ENCODE measurements at places on chromosomes 13 and 19.
A peak's percentile ranks its signal among the peaks of the same experiment; 100 is the strongest.

DNA sequence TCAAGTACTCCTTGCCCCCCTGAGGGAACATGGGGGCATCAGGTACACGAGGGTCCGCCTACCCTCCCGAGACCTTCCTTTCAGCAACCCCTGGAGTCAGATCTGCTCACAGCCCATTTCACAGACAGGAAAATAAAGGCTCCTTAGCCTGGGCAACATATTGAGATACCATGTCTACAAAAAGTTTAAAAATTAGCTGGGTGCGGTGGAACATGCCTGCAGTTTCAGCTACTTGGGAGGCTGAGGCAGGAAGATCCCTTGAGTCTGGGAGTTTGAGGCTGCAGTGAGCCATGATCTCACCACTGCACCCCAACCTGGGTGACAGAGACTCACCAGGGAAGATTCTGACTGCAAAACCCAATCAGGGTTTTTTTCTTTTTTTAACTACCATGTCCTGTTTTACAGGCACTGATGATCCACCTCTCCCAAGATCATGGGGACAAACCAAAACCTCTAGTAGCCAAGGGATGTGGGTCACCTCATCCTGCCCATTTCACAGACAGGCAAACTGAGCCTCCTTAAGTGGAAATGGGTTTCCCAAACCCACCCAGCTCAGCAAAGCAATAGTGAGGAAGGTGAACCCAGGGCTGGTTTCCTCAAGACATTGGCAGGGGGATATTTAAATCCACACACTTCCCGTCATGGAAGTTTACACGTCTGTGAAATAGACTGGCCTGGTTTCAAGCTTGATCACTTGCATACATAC is 6.4 kb upstream of the CDKN2D start:
- no peak overlapping the region for H3K4me3 ChIP-seq
- peaks cover 8% of the 10 kb centered on the region for H3K4me1 ChIP-seq
- DNase-seq: no peak
- H3K27ac ChIP-seq: no peak overlapping the region
- no peaks in the 10 kb centered on the region for H3K36me3 ChIP-seq

DNA sequence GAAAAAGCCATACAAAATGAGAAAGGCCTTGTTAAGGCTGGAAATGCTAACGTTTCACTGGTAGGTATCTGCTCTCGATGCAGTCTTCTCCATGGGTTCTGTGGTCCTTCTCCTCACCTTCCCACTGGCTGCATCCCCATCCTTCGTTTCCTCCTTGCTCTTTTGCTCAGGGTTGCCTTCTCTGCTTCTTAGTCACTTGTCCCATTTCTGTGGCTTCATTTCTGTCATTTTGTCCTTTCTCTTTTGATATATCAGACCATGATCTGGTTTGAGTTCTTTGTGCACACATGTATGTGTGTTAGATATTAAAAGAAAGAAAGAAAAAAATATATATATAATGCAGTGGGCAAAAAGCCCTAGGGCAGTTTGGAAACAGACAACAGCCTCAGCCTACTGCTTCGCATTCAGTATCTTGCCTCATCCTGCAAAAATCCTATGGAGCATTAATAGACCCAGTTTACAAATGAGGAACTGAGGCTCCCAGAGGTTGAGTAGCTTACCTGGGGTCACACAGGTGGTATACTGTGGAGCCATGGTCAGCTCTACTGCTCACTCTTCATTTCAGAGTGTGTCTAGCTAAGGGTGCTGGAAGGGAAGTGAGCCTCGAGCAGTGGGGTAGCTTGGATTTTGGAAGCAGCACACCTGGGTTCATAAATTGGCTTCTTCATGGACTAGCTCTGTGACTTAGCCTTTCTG is 57.6 kb upstream of the MEDAG start:
- no peak for DNase-seq
- H3K4me1 ChIP-seq: peaks cover 7% of the 10 kb centered on the region
- no peaks in the 10 kb centered on the region for H3K36me3 ChIP-seq
- peak overlapping the region; percentile 72 for H3K27ac ChIP-seq
- H3K27me3 ChIP-seq: no peaks in the 10 kb centered on the region

GRCh38 chr19:40139533-40140287 is 49.0 kb upstream of the ZNF780A start:
- no peaks in the 10 kb centered on the region for H3K4me1 ChIP-seq
- H3K4me3 ChIP-seq: no peak overlapping the region
- H3K36me3 ChIP-seq: no peaks in the 10 kb centered on the region

GRCh38 chr13:74910415-74910814 is 571.6 kb downstream of the TBC1D4 start:
- H3K36me3 ChIP-seq: no peaks in the 10 kb centered on the region
- DNase-seq: no peak
- H3K4me3 ChIP-seq: no peak overlapping the region

GRCh38 chr13:39688699-39689405 is 33.4 kb downstream of the COG6 start:
- no peaks in the 10 kb centered on the region for H3K27me3 ChIP-seq
- no peak for DNase-seq
- no peaks in the 10 kb centered on the region for H3K36me3 ChIP-seq

DNA sequence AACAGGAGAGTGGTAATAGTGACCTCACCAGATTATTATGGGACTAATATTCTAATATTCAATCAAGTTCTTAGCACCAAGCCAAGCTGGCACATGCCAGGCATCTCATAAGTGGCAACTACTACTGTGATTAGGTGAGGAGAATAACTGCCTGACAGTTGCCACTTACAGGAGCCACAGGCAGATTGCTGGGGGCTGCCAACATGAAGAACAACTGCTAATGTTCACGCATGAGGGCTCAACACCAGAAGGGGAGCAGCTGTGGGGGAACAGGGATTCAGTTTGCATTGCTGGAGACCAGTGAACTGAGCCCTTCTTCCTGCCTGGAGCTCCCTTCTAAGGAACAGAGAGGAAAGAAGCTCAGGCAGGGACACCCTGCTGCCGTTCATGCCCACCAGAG is 504.5 kb downstream of the FOXO1 start:
- H3K4me3 ChIP-seq: no peak overlapping the region
- no peak overlapping the region for H3K27ac ChIP-seq
- no peaks in the 10 kb centered on the region for H3K36me3 ChIP-seq
- no peak for DNase-seq
- peaks cover 6% of the 10 kb centered on the region for H3K4me1 ChIP-seq

- peaks cover 6% of the 10 kb centered on the region for H3K36me3 ChIP-seq
- no peaks in the 10 kb centered on the region for H3K27me3 ChIP-seq
- H3K4me1 ChIP-seq: no peaks in the 10 kb centered on the region
- DNase-seq: no peak
- H3K4me3 ChIP-seq: no peak overlapping the region
Observed at GRCh38 chr13:48478391-48478790, 54.5 kb downstream of the RCBTB2 start.

GRCh38 chr19:16325161-16325527 is 518 bp downstream of the KLF2 start:
- peaks cover 42% of the 10 kb centered on the region for H3K4me1 ChIP-seq
- DNase-seq: no peak
- peak overlapping the region; percentile 85 for H3K4me3 ChIP-seq
- H3K27me3 ChIP-seq: no peaks in the 10 kb centered on the region
- H3K36me3 ChIP-seq: no peaks in the 10 kb centered on the region
- H3K27ac ChIP-seq: peak overlapping the region; percentile 97

- H3K36me3 ChIP-seq: no peaks in the 10 kb centered on the region
- no peak for DNase-seq
- no peak overlapping the region for H3K4me3 ChIP-seq
- H3K4me1 ChIP-seq: no peaks in the 10 kb centered on the region
- H3K27me3 ChIP-seq: no peaks in the 10 kb centered on the region
- no peak overlapping the region for H3K27ac ChIP-seq
Observed at GRCh38 chr13:82717249-82717648, 1165.0 kb downstream of the SLITRK1 start.

DNA sequence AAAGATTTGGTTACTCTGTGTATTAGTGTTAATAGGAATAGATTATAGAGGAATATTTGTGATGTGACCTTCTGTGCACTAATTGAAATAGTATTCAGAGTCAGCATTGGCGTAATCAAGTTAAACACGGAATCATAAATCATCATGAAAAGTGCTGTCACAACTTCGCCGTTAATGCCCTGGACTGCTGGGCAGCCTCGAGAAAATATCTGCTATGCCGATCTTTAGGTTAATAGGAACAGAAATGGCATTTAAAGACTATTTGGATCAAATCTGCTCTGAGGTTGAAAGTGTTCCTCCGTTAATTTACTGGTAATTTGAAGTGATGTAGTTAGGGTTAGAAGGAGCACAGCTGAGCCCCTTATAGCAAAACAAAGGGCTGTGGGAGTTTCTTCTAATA is 219.0 kb downstream of the MZT1 start:
- DNase-seq: no peak
- H3K27ac ChIP-seq: no peak overlapping the region
- no peaks in the 10 kb centered on the region for H3K27me3 ChIP-seq
- H3K36me3 ChIP-seq: no peaks in the 10 kb centered on the region
- H3K4me3 ChIP-seq: peak overlapping the region; percentile 28
- H3K4me1 ChIP-seq: no peaks in the 10 kb centered on the region

GRCh38 chr19:32889137-32889934 is 19.8 kb upstream of the SLC7A9 start:
- no peaks in the 10 kb centered on the region for H3K4me1 ChIP-seq
- no peak overlapping the region for H3K27ac ChIP-seq
- no peak overlapping the region for H3K4me3 ChIP-seq
- peaks cover 41% of the 10 kb centered on the region for H3K36me3 ChIP-seq
- no peak for DNase-seq

DNA sequence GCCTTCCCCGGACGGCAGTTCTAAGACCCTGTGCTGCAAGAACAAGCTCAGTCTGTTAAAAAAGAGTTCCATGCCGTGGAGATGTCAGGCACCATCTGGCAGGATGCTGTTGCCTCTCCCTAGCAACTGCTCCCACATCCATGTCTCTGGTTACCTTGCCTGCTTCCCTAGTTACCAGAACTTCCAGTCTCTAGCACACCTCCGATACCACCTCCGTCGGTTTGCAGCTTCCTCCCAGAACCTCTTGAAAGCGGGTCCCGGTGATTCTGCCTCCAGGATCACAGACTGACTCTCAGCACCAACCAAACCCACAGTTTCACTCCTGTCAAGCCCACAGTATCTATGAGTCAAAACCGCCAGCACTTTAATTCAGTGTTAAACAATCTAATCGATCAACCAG is 55.4 kb downstream of the KCTD12 start:
- DNase-seq: no peak
- no peaks in the 10 kb centered on the region for H3K36me3 ChIP-seq
- no peak overlapping the region for H3K4me3 ChIP-seq
- no peaks in the 10 kb centered on the region for H3K27me3 ChIP-seq
- no peak overlapping the region for H3K27ac ChIP-seq

- DNase-seq: no peak
- no peaks in the 10 kb centered on the region for H3K27me3 ChIP-seq
- peaks cover 36% of the 10 kb centered on the region for H3K36me3 ChIP-seq
- H3K4me3 ChIP-seq: no peak overlapping the region
Observed at GRCh38 chr19:4108767-4109625, 14.9 kb downstream of the MAP2K2 start.

- peaks cover 10% of the 10 kb centered on the region for H3K4me1 ChIP-seq
- H3K27ac ChIP-seq: no peak overlapping the region
- H3K4me3 ChIP-seq: no peak overlapping the region
- H3K36me3 ChIP-seq: peaks cover 6% of the 10 kb centered on the region
- DNase-seq: no peak
Observed at GRCh38 chr13:113997845-113998751, 24.2 kb upstream of the C13orf46 start.

GRCh38 chr13:36360903-36361302 is 14.7 kb upstream of the SPART start:
- H3K4me3 ChIP-seq: no peak overlapping the region
- H3K4me1 ChIP-seq: peaks cover 7% of the 10 kb centered on the region
- H3K36me3 ChIP-seq: no peaks in the 10 kb centered on the region
- no peaks in the 10 kb centered on the region for H3K27me3 ChIP-seq
- DNase-seq: no peak

GRCh38 chr13:95243207-95243606 is 58.0 kb downstream of the ABCC4 start:
- no peak overlapping the region for H3K4me3 ChIP-seq
- no peaks in the 10 kb centered on the region for H3K4me1 ChIP-seq
- no peak overlapping the region for H3K27ac ChIP-seq

DNA sequence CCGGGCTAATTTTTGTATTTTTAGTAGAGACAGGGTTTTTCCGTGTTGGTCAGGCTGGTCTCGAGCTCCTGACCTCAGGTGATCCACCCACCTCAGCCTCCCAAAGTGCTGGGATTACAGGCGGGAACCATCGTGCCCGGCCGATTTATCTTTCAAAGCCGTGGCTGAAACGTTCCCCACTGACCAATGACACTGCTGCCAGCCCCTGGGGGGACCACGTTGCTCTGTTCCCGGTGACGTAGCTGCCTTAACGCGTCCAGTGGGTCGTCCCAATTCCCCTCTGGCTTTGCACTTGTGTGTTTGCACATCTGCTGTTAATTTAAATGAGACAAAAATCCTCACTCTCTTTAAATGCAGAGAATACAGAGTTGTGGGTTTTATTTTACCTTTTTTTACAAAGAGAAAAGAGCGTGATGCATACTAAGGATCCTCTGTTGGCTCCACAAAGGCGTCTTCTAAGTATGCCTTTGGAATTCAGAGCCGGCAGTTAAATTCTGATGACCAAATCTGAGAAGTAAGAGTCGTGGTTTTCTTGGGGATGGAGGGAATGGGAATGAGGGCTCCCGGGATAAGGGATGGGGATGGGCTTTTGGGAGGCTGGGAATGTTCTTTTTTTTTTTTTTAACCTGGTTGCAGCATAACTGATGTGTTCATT is 18.6 kb upstream of the LMTK3 start:
- no peaks in the 10 kb centered on the region for H3K4me1 ChIP-seq
- H3K27me3 ChIP-seq: no peaks in the 10 kb centered on the region
- no peak overlapping the region for H3K27ac ChIP-seq

DNA sequence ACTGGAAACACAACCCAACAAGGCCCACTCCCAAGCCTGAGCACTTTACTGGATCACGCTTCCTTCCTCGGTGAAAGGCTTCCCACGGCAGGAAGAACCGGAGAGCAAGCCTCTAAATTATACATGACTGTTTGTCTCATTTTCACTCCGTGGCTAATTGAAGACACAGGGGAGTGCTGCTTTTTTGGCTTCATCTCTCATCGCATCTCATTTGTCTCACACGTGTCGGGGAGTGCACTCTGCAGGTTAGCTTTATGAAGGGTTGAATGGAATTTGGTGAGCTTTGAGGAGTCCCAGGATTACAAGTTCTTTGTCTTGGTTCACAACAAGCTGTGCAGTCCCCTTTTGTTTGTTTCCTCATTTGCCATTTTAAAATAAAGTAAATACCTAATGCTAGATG is 544.6 kb downstream of the GPC6 start:
- H3K4me3 ChIP-seq: no peak overlapping the region
- H3K27me3 ChIP-seq: no peaks in the 10 kb centered on the region
- H3K36me3 ChIP-seq: no peaks in the 10 kb centered on the region
- no peak overlapping the region for H3K27ac ChIP-seq

GRCh38 chr19:40398417-40399131 is 8.6 kb upstream of the HIPK4 start:
- DNase-seq: no peak
- no peak overlapping the region for H3K27ac ChIP-seq
- H3K36me3 ChIP-seq: no peaks in the 10 kb centered on the region
- H3K4me3 ChIP-seq: no peak overlapping the region
- peaks cover 22% of the 10 kb centered on the region for H3K4me1 ChIP-seq

DNA sequence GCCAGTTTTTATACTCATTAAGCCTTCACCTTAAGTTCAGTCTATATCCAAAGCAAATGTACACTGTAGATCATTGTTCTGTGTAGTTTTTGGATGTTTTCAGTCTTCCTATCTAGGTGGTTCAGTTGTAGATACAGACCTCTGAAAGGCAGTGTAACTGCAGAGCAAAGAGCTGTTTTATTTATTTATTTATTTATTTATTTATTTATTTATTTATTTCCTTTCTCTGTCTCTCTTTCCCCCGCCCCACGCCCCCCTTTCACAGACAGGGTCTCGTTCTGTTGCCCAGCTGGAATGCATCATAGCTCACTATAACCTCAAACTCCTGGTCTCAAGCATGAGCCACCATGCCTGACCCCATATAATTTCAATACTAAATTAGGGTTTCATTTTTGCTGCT is 281.8 kb upstream of the KLHL1 start:
- no peaks in the 10 kb centered on the region for H3K4me1 ChIP-seq
- no peak overlapping the region for H3K27ac ChIP-seq
- no peaks in the 10 kb centered on the region for H3K27me3 ChIP-seq
- no peaks in the 10 kb centered on the region for H3K36me3 ChIP-seq
